ENCODE measurements at places on chromosomes 12 and 14. TPM values are rescaled to one million over a fixed set of nuclear protein-coding genes. Genes with fewer than 3 reads are reported as not detected.

The RD3L gene
- not detected for total RNA-seq

The CMTM5 gene
- total RNA-seq: not detected

GRCh38 chr12:56928262-56928661 is 5.9 kb downstream of the SDR9C7 start:
- H3K27ac ChIP-seq: no peak overlapping the region
- no peak overlapping the region for H3K4me3 ChIP-seq
- H3K4me1 ChIP-seq: no peaks in the 10 kb centered on the region
- no peaks in the 10 kb centered on the region for H3K36me3 ChIP-seq

GRCh38 chr14:70602254-70602653 is 1.8 kb upstream of the MED6 start:
- no peaks in the 10 kb centered on the region for H3K36me3 ChIP-seq
- DNase-seq: no peak
- no peak overlapping the region for H3K27ac ChIP-seq
- no peak overlapping the region for H3K4me3 ChIP-seq

DNA sequence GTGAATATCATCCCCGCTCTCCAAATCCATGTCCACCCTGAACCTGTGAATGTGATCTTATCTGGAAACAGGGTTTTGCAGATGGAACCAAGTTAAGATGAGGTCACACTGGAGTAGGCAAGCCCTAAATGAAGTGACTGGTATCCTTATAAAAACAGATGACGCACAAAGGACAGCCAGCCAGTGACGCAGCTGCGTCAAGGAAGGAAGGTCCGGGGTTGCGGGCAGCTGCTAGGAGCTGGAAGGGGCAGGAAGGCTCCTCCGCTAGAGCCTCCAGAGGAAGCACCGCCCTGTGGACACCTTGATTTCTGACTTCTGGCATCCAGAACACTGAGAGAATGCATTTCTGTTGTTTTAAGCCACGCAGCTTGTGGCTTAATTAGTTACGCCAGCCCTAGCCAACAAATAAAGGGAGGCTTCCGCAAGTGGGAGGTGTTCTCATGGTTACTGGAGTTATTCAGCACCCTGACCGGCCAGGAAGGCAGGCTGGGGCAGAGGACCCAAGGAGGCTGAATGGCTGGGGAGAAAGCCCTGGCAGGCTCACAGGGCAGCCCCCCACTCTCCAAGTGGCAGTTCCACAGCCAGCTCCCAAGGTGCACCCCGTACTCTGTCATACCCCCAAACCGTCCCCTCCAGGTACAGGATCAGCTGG is 127.6 kb upstream of the NCOR2 start:
- H3K4me1 ChIP-seq: no peaks in the 10 kb centered on the region
- H3K27me3 ChIP-seq: no peaks in the 10 kb centered on the region
- H3K27ac ChIP-seq: peak overlapping the region; percentile 53
- H3K36me3 ChIP-seq: no peaks in the 10 kb centered on the region
- DNase-seq: no peak

DNA sequence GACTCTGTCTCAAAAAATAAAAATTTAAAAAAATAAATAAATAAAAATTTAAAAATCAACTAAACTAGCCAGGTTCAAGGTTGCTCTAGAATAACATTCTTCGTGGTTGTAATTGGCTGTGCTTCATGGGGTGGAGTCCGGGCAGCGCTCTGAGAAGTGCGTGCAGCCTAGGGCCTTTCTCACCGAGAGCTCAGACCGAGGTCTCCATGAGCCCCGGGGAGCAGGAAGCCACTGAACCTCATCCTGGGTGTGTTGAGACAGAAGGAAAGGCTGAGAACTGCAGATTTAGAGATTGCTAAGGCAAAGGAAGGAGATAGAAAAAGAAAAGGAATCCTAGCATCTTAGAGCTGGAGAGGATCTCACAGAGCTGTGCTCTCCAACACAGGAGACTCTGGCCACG is 14.7 kb downstream of the P2RX4 start:
- H3K4me1 ChIP-seq: no peaks in the 10 kb centered on the region
- no peak overlapping the region for H3K27ac ChIP-seq
- H3K36me3 ChIP-seq: no peaks in the 10 kb centered on the region
- no peak for DNase-seq

GRCh38 chr14:88430976-88431375 is 45.5 kb downstream of the SPATA7 start:
- DNase-seq: no peak
- H3K36me3 ChIP-seq: peaks cover 35% of the 10 kb centered on the region
- no peak overlapping the region for H3K4me3 ChIP-seq
- H3K27ac ChIP-seq: no peak overlapping the region

- no peak for DNase-seq
- H3K27me3 ChIP-seq: no peaks in the 10 kb centered on the region
- no peak overlapping the region for H3K4me3 ChIP-seq
- no peaks in the 10 kb centered on the region for H3K36me3 ChIP-seq
- H3K27ac ChIP-seq: no peak overlapping the region
Measured at GRCh38 chr12:82082501-82082900, 275.7 kb downstream of the CCDC59 start.

- H3K36me3 ChIP-seq: peaks cover 7% of the 10 kb centered on the region
- no peaks in the 10 kb centered on the region for H3K27me3 ChIP-seq
- H3K4me1 ChIP-seq: peaks cover 3% of the 10 kb centered on the region
- H3K4me3 ChIP-seq: no peak overlapping the region
- DNase-seq: no peak
- H3K27ac ChIP-seq: no peak overlapping the region
Measured at GRCh38 chr12:75487308-75487707, 6.8 kb downstream of the GLIPR1 start.

DNA sequence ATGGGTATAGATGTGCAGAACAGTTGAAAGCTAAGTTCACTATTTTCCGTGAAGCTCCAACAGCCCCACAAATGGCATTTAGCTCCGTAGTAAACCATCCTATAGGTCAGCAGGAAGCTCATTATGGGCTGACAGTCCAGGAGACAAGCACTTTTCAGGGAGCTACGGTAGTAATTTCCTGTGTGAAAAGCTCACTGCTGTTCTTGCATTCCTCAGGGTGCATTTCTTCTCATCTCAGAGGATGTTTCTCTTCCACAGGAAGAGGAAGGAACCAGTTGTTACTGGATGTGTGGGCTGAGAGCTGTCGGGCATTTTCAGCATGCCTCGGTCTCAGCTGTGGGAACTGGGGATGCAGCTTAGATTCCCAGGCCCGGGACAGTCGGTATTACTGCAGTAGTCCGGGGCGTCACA is 72.8 kb downstream of the GALNT4 start:
- DNase-seq: peak; percentile 53
- H3K27ac ChIP-seq: no peak overlapping the region
- no peaks in the 10 kb centered on the region for H3K36me3 ChIP-seq

DNA sequence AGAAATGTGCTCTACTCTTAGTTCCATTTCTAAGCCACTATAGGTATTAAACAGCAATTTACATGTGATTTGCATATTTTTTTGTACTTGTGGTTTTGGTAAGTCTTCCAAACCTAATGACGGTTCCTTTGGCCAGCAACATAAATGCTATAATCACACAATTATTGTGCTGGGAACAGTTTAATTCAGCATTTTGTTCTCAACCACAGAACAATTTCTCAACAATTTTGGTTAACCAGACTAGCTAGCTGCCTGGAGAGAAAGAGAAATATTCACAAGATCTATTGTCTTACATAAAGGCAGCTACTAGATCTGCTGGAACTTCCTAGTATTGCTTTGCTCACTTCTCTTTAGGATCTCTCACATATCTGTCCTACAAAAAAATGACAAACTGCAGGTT is 265.3 kb downstream of the SOX5 start:
- no peaks in the 10 kb centered on the region for H3K27me3 ChIP-seq
- H3K4me1 ChIP-seq: no peaks in the 10 kb centered on the region
- no peak overlapping the region for H3K4me3 ChIP-seq
- H3K27ac ChIP-seq: no peak overlapping the region

DNA sequence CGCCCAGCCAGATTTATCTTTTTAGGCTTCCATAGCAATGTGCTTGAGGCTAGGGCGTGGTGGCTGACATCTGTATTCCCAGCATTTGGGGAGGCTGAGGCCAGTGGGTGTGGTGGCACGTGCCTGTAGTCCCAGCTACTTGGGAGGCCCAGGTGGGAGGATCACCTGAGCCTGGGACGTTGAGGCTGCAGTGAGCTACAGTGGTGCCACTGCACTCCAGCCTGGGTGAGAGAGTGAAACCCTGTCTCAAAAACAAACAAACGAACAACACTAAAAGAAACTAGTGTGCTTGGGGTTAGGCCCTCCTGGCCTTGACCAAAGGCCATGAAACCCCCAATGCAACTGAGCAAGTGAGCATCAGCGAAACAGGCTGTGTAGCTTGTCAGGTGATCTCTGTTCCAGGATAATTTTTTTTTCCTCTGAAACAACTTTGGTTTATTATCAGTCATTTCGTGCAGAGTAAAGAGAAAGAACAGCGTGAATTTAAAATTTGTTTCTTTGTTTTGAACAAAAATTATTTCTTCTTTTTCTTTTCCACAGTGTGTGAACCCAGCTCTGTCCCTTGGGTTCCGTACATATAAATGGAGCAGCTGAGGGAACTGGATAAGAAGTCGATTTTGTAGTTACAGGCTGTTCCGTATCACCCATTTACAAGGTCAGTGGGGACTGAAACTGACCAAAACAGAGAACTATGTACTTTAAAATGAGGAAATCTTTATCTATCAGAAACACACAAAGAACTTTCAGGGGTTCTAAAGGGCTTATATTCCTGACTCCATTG is 8.8 kb upstream of the TUBA1C start:
- no peaks in the 10 kb centered on the region for H3K4me1 ChIP-seq
- H3K27ac ChIP-seq: no peak overlapping the region
- H3K36me3 ChIP-seq: no peaks in the 10 kb centered on the region
- no peak for DNase-seq
- H3K27me3 ChIP-seq: no peaks in the 10 kb centered on the region

Data from psoas muscle (tissue), 8 donors.